ENCODE measurements at places on chromosomes 1 and 21. TPM values are rescaled to one million over a fixed set of nuclear protein-coding genes. Genes with fewer than 3 reads are reported as not detected.

GRCh38 chr1:203662360-203662759 is 35.7 kb downstream of the ATP2B4 start:
- DNase-seq, result no peak

GRCh38 chr1:65765631-65766030 is 27.1 kb upstream of the PDE4B start:
- DNase-seq, result no peak

- no peak for DNase-seq
These were observed 21.9 kb downstream of the FASLG start for GRCh38 chr1:172680733-172681275.

DNA sequence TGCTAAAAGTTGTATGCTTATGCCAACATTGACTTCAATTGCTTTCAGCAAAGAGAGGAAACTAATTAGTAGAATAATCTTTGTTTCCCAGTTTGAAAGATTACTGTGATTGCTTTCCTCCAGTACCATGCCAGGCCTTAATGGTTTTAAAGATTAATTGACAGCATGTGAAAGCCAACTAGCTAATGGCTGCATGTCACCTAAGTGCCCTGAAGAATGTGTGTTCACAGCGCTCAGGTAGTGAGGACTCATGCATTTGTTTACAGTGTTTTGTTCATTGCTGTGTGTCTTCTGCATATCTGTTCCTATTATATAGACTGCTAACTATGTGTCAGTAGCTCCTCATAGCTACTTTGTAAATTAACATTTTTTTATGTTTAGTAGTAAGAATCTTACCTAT is 335.6 kb downstream of the LRRIQ3 start:
- no peak for DNase-seq

GRCh38 chr1:198423673-198424072 is 116.8 kb downstream of the ATP6V1G3 start:
- no peak for DNase-seq

COL9A2 gene
- total RNA-seq, result 0.43 TPM

DNA sequence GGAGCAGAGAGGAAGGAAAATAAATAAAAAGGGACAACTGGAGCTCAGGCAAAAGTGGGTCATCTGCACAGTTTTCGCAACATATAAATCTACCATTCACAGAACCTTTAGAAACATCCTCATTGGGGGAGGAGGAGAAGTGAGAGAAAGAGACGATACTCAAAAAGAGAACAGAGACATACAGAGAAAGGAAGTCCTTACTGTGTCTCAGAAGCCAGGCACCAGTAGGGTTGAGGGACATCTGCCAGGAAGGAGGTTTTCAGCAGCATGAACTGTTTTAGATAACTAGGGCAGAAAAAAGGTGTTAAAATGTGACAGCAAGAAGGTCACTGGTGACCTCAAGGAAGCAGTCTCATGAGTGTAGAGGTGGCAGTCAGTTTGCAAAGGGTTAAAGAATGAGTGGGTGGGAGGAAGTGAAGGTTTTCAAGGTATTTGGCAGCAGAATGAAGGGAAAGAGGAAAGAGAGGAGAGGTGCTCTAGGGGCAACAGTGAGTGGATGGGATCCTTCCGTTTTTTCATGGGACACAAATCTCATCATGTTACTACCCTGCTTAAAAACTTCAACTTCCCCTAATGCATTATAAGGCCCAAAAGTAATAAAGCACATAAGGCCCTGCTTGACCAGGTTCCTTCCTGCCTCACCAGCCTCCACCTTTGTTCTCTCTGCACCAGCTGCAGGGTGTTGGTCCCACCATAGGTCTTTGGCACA is 9.5 kb downstream of the JAK1 start:
- no peak for DNase-seq

- DNase-seq, result no peak
These were observed 30.0 kb downstream of the TBX15 start for GRCh38 chr1:118958140-118958539.

DNA sequence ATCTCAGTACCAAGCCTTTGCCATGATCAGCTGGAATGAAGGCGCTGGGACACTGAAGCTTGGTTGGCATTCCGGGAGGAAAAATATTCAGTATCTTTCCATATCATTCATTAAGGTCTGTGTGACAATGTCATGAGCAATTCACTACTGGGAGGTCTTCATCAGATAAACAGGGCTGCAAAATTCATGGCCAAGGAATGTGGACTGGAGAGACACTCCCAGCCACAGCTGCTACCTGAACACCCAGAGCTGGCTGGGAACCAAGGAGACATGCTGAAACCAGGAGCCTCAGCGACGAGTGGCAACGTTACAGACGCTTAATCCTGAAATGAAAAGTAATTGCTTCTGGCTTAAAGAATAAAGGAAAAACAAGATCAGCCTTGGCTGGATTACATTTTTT is 30.6 kb upstream of the DDAH1 start:
- peak; percentile 86 for DNase-seq

DEPDC1 gene
- 55.3 TPM for total RNA-seq

DNA sequence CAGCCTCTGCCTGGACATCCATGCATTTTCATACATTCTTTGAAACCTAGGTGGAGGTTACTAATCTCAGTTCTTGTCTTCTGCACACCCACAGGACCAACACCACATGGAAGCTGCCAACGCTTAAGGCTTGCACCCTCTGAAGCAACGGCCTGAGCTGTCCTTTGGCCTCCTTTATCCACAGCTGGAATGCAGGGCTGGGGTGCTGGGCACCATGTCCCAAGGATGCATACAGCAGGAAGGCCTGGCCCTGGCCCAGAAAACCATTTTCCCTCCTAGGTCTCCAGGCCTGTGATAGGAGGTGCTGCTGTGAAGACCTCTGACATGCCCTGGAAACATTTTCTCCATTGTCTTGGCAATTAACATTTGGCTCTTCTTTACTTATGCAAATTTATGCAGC is 1168.6 kb downstream of the KCNT2 start:
- DNase-seq, result no peak

SLC2A5 gene
- not detected for total RNA-seq

C8B gene
- not detected for total RNA-seq

DNA sequence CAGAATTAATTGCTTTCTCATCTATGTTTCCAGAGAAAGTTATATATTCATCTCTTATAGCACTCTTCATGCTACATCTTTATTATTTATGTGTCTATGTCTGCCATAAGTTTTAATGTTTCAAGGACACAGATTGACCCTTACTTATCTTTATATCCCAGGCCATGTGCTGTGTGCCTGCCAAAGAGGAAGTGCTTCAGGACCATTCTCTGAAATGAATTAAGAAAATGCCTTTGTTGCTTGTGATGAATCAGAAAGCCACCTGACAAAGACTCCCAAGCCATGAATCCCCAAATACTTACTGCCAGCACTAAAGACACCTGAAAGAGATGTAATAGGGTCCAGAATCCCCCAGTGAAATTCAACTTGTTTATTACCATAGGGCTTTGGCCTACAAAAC is 342.1 kb upstream of the C1orf87 start:
- DNase-seq, result no peak
